ENCODE measurements at places on chromosomes 3 and 15.

- no peak for DNase-seq
Observed at GRCh38 chr15:58212909-58213526, 74.8 kb downstream of the AQP9 start.

- no peak for DNase-seq
Observed at GRCh38 chr3:34381243-34381642, 582.8 kb downstream of the PDCD6IP start.

DNA sequence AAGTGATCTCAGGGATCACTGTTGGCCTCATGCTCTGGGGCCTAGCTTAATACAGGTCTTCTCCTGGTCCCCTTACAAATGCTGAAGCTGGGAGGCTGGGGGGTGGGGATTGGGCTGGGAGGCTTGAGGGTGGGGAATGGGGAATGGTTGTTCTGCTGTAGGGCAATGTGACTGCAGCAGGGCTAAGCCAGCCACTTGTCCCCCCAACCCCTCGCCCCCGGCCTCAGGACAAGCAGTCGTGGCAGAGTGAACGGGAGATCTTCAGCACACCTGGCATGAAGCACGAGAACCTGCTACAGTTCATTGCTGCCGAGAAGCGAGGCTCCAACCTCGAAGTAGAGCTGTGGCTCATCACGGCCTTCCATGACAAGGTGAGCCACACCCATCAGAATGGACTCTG, 17.2 kb upstream of the EXOG start:
- no peak for DNase-seq

DNA sequence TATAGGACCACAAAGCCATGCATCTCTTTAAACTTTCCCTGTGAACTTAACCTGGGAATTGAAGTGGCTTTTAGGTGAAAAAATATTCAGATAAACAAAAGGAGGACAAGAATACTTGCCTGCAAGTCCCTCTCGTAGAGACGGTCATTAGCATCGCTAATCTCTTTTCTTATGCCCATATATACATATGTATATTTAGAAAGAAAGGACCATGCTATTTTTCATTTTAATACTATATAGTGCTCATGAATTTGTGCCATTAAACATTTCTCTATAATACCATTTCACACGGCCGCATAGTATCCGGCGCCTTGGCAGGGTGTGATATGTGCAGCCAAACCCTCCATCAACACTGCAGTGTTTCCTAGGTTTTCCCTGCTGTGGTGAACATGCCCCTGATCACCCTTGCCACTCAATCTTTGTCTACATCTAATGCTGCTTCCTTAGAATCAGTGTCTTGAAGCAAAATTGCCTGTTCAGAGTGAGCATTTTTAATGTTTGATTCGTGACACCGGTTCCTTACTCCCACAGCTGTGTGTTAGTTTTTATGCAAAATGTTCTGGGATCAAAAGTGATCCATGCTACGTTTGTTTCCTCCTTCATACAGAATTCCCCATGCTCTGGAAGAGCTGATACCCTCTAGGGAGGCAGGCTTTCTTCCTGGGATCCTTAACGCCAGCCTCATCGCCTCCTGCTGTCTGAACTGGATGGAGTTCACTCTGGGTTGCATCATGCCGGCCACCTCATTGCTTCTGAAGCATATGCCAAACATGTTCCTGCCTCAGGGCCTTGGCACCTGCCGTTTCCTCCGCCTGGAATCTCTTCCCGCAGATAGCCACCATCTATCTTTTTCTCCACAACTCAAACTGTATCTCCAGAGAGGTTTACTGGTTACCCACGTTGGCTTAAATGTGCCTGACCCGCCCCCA, 118.1 kb downstream of the FBLN2 start:
- no peak for DNase-seq

GRCh38 chr3:45793482-45794176, 2.7 kb downstream of the SLC6A20 start:
- no peak for DNase-seq

GRCh38 chr3:42336103-42336502, 70.1 kb upstream of the CCK start:
- DNase-seq: no peak

DNA sequence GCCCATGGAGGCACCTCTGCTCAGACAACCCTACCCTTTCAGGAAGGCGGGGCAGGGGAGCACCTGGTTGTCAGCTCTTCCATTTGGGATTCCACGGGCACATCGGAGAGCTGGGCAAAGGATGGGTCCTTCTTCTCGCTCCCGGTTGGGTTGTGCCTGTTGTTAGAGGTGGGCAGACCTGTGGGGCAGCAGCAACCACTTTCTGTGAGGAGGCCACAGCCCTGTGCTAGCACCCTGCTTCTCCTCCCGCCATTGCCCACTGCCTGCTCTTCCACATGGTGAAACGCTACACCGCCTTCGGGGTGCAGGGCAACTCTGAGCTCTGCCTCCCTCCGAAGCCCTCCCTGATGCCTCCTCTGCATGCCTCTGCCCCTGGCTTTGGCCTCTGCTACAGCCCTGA, 7.0 kb upstream of the HHATL start:
- no peak for DNase-seq

GRCh38 chr3:127849368-127849767, 27.1 kb upstream of the MGLL start:
- no peak for DNase-seq

GRCh38 chr3:81554388-81554787, 207.1 kb downstream of the GBE1 start:
- DNase-seq: no peak

GRCh38 chr3:177430653-177431052, 233.4 kb upstream of the TBL1XR1 start:
- no peak for DNase-seq
